ENCODE measurements at places on chromosomes 2 and 18.

DNA sequence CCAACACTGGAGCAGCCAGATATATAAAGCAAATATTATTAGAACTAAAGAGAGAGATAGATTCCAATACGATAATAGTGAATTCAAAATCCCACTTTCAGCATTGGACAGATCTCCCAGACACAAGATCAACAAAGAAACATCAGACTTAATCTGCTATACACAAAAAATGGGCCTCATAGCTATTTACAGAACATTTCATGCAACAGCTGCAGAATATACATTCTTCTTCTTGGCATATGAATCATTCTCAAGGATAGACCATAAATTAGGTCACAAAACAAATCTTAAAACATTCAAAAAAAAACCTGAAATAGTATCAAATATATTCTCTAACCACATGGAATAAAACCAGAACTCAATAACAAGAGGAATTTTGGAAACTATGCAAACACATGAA is 23.8 kb upstream of the BAZ2B start:
- no peak for DNase-seq

DNA sequence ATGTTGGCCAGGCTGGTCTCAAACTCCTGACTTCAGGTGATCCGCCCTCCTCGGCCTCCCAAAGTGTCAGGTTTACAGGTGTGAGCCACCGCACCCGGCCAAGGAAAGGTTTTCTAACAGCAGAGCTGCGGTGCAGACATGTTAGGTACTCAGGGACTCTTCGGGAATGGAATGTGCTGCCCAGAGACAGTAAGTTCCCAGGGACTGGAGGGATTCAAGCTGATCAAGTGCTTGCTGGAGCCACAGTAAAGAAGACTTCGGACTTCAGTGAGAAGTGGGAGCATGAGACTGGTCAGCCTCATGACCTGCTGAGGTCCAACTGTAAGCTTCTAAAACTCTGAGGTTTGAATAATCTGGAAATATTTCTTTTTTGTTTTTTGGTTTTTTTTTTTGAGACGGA is 7.8 kb upstream of the DES start:
- no peak for DNase-seq

- no peak for DNase-seq
Measured at GRCh38 chr2:197877038-197877437, 72.6 kb downstream of the PLCL1 start.

DNA sequence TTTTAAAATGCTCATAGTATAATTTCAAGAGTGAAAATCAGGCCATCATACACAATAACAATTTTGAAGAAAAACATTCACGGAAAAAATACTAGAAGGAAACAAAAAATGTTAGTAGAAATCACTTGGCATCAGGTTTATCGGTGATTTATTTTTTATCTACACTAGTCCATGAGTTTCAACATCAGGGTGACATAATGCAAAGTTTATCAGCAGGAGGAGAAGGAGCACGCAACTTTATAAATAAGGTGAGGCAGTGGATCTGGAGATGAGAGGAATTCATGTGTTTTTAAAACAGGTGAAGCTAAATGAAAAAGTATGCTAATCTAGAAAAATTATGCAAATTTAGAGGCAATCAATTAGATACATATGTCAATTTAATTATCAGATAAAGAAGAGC is 54.2 kb downstream of the MGAT4A start:
- DNase-seq = no peak

GRCh38 chr2:201344663-201345366 is 12.3 kb downstream of the FLACC1 start:
- no peak for DNase-seq

- DNase-seq = no peak
Measured at GRCh38 chr2:2880938-2881337, 496.7 kb downstream of the EIPR1 start.

- DNase-seq = no peak
Measured at GRCh38 chr18:67200665-67201064, 315.9 kb downstream of the DSEL start.

DNA sequence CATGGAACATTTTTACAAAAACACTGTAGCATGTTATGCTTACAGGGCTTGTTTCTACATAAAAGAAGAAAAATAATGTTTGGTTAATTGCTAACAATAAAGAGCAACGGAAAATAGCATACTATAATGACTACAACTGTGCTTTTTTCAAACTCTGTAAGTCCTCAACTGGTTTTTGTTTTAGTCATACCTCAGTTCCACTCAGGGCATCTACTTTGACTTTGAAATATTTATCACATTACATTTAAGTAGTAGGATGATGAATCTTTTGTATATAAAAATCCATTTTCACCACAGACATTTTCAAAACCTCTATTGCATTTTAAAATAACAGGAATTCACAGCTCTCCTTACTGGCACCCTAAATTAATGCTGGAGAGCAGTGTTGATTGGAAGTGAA is 8.3 kb downstream of the SATB2 start:
- DNase-seq = no peak

GRCh38 chr2:143469323-143469722 is 340.1 kb downstream of the ARHGAP15 start:
- DNase-seq = no peak

- no peak for DNase-seq
Measured at GRCh38 chr2:102253753-102254150, 57.6 kb upstream of the IL1RL1 start.

- no peak for DNase-seq
Measured at GRCh38 chr2:235575431-235575830, 81.6 kb downstream of the AGAP1 start.

GRCh38 chr2:28624793-28625701 is 126.6 kb upstream of the PPP1CB start:
- peak; percentile 90 for DNase-seq

- no peak for DNase-seq
Measured at GRCh38 chr2:203583084-203583695, 48.1 kb upstream of the RAPH1 start.

DNA sequence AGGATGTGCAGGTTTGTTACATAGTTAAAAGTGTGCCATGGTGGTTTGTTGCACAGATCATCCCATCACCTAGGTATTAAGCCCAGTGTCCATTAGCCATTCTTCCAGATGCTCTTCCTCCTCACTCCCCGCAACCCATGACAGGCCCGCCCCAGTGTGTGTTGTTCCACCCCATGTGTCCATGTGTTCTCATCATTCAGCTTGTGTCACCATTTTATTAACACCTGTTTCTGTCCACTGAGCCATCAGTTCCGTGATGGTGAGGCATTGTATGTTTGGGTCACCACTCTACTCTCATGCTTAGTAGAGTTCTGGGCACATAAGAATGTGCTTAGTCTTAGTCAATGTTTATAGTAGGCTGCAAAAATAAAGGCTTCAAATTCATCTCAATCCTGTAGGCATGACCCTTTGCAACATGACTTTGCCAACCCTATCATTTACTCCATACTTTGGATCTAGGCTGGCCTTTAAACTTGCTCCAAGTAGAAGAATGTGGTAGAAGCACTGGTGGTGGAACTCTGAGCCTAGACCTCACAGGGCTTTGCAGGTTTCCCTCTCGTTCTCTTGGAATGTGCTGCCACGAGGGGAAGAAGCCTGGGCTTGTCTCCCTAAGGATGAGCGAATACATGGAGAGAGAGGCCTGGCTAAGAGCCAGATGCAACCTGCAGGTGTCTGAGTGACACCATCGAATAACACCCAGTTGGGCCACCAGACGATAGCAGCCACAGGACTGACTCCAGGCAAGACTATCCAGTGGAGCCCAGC is 161.5 kb downstream of the NAPG start:
- DNase-seq = no peak

GRCh38 chr2:219538504-219538951 is 5.1 kb downstream of the CHPF start:
- no peak for DNase-seq

- DNase-seq = no peak
Measured at GRCh38 chr2:177597759-177598158, 205.2 kb downstream of the AGPS start.

DNA sequence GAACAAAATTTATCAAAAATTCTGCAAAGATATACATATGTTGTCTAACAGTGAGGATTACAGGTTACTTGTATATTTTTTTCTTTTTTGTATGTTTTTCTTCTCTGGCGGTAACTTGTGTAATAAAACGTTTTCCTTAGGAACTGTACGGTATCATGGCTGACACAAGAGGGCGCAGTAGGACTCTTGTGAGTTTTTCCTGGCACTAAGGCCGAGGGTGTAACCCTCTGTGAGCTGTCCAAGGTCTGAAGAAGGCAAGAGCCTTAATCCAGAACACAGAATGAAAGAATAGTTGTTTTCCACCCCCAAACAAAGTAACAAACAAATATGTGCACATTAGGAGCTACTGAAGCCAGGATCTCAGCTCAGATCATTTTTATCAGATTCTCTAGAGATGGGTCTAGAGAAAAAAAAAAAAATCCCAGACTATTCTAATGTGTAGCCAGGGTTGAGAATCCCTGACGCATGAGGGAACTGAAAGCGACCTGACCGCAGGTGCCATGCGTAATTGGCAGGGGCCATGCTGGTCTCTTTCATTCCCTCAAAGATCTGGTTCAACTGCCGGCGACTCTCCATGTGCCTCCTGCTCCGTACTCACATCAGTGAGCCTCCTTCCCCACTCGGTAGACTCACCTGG is 27.0 kb downstream of the TMEM200C start:
- DNase-seq = no peak

DNA sequence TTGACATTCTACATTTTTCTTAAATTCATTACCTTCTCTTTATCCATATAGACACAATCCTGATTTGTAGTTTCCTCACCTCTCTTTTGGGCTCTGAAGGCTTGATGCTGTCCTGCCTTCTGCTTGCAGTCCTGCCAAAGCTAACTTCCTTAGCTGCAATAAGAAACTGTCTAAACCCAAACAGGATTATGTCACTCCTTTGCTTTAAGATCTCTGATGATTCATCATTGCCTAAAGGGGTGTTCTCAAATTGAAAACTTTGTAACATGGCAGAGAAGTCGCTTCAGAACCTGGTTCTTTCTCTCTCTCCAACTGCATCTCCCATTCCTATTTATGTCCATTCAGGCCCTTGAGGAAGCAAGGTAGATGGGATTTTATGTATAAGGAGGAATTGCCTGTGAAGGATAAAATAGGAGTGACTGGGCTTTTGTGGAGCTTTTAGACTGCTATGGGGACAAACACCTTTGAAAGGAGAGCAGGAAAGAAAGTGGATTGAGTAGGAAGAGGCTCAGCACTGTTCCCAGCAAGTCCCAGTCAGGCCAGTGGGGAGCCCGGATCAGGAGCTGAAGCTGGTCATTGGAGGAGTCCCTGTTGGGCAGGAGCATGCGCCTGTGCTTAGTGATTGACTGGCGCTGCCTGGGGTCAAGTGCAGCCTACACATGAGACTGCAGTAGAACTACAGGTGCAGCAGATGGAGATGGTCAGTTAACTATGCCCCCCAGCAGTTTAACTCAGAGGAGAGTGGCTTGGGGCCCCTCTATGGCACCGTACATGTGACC is 390.6 kb downstream of the CTNNA2 start:
- DNase-seq = no peak

GRCh38 chr2:96305979-96306308 is 598 bp upstream of the SNRNP200 start:
- no peak for DNase-seq

- no peak for DNase-seq
Measured at GRCh38 chr2:118748245-118748885, 99.1 kb downstream of the EN1 start.

GRCh38 chr18:3554091-3554601 is 104.2 kb downstream of the TGIF1 start:
- DNase-seq = no peak

DNA sequence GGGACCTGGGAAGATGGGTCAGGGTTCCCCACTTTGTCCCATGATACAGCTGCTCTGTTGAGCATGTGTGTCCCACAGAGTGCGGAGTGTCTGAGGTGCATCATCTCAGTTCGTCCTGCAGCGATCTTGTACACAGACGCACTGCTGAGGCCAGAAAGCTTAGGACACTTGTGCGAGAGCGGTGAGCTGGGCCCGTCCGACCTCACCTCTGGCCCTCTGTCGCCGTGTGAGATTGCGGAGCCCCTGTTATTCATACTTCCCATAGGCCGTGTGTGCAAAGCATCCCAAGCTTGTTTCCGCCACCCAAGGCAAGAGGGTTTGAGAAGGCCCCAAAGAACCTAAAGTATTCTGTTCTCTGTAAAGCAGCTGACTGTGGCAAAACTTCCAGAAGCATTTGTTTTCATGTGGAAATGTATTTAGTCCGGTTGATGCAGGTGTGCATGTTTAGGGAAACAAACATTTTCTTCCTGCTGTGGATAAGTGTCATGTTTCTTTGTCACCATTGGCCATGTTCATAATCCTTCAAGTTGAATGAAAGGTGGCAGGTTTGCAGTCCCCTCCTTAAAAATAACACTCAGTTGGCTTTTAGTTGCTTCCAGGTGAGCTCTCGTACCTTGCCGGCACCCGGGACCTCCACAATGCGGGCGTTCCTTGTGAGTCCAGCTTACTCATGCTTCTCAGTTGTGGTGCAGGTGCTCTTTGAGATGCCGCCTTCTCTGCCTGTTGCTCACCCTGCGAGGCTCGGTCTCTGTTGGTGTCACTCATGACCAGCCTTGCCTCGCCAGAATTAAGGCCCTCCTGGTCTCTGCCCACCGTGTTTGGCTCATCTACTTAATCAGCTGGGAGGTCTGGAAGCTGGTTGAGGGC is 5.3 kb downstream of the AGAP1 start:
- DNase-seq = no peak

DNA sequence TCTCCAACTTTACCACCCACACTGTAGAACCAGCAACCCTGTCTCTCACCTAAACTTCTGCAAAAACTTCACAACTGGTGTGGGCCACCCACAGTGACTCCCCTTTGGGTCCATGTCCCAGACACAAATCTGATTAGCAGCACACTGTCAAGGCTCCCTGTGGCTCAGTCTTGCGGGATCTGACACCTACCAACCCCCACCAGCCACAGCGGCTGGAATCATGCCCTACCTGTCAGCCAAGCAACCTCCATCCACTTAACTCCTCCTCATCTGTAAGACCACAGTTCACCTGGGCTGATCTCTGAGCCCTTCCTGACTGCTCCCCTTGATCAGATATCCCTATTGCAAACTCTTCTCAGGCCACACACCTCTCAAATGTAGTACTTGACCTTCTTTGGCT is 14.6 kb downstream of the TCF4 start:
- no peak for DNase-seq

DNA sequence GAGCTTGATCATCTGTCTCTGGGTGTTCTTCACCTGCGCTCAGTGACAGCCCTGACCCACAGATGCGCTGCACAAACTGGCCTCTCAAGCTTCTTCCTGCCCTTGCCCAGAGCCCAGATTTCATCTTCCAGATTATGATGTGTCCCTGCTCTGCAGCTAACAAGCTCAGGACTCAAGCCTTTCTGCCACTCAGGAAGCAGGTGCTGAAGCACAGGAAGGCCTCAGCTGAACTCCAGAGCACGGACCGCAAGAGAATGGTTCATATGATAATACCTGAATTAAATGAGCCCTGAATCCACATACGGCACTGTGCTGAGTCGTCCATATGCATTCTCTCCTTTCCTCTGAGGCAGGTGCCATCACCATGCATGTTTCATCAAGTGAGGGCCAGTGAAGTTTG is 3.8 kb downstream of the CD207 start:
- DNase-seq = no peak

DNA sequence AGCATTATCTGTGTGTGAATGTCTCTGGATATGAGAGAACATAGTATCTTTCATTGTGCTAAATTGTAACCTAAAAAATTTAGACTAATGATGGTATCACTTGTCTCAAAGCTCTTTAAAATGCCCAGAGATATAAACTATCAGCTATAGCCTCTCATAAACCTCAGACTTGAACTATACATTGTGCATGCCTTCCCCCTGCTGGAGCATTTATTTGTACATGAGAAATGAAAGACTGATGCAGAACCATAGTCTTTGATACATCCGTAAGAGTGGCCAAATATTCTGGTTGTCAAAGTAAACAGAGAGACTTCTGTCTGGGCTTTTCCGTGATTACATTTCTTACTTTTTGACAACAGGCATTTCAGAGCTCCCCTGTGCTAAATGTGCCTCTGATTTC is 71.9 kb upstream of the CCDC68 start:
- no peak for DNase-seq
